ENCODE measurements at places on chromosomes 13 and 19.

DNA sequence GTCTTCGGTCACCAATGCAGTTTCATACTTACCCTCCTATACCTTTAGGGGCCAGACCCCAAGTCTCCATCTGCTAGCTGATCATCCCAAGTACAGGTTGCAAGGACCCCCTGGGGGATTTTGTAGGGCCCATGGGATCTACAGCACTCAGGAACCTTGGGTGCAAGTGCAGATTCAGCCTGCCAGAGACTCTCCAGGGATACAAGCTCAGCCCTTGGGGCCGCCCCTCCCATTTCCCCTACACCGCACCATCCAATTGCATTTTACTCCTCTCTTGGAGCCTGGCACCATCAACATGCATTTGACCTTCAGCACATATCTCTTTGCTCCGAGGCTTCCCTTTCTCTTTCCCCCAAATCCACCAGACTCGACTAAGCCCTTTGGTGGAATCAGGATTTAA lies 154.7 kb upstream of the ZNF536 start:
- DNase-seq, result no peak

GRCh38 chr19:57443121-57443696 lies 8.1 kb downstream of the ZNF749 start:
- no peak for DNase-seq

GRCh38 chr19:39405958-39406655 lies 540 bp upstream of the ZFP36 start:
- peak; percentile 80 for DNase-seq

- no peak for DNase-seq
Measured at GRCh38 chr13:83274679-83275078, 607.6 kb downstream of the SLITRK1 start.

DNA sequence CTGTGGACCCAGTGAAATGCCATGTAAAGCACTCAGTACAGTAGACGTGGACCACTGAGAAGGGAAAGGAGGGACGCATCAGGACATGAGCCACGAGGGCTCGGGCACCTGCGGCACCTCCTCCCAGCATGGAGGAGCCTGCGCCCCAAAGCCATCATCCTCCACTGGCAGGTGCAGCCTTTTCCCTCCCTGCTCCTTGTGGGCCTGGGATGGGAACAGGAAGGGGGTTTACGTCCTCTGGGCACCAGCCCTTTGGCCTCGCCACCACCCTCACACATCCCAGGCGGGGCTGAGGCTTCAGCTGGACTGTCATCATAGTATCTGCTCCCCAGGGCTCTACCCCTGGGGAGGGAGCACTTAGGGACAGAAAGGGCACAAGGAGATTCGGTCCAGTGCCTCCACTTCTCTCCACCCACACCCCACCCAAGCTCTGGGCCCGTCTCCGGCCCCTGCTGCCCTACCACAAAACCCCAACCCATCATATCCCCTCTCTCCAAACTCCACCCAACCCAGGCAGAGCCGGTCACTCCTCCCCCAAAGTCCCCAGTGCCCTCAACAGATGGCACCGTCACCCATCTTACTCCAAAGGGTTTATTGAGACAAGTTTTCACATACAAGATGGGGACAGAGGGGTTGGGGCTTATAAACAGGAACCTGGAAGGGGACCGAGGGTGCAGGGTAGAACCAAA lies 2.2 kb upstream of the PRKD2 start:
- DNase-seq, result no peak

DNA sequence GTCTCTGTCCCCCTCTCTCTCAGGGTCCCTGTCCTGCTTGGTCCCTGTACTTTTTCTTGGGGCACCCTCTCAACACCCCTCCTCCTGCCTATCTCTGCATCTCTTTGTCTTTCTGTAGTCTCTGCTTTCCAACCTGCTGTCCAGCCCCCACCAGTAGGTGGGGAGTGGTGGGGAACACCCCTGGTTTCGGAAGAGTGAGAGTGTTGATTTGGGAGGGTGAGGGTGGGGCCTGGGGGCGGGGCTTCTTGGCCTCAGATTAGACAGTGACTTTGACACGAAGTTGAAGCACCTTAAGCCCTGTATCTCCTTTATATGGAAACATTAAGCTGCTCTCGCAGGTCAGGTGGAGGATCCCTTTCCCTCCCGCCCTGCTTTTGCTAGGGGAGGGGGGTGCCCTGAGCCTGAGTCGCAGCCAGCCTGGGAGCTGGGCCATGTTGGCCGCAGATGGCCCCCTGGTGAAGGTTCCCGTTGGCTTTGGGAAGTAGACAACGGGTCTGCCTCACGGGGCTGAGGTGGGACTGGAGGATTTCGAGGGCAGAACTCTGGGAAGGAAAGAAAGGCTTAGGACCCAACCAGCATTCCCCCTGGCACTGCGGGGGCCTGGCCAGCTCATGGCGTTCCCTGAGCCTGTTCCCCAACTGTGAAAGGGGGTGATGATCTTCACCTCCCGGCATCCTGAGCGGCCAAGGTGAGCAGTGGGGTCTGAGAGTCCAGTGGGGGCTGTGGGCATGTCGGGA lies at the start of gene KCNJ14:
KCNJ14 (plus strand) TSS at position 404 of the 737 bp plus-strand sequence. CDS start 6,151 bp downstream, outside the sequence.
- no peak for DNase-seq

DNA sequence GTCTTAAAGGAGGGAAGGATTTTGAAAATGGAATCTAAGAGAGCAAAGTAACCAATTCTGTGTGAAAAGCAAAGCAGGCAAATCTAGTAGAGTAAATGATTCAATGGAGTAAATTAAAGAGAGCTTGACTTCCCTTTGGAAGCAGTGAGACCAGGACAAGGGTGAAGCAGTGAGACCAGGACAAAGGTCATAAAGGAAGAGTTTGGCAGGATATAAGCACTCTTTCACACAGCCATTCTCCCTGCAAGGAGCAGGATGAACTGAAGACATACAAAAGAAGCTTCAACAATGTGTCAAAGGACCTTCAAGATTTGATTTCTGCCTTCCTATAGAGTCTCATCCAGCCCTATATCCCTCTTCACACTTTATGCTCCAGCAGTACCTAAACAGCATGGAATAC lies 123.8 kb downstream of the ENOX1 start:
- no peak for DNase-seq

DNA sequence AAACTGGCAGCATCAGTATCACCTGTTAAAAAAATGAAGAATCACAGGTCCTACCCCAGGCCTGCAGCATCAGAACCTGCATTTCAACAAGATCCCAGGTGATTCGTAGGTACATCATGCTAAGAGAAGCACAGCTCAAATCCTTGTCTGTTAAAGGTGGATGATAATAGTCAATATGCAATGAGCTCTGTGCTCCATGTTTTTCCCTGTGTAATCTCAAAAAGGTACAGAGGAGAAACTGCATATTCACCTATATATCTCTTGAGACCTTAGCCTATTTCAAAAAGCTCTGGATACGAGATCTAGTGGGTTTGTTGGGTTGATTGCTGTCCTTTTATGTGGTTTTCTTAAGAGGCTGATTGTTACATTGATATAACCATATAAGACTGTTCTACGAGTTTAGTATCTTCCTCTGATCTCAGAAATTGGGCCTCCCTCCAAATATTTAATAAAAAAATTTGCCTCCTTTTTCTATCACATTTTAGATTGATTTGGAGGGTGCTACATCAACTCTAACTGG lies 148.9 kb downstream of the DCT start:
- DNase-seq, result no peak

DNA sequence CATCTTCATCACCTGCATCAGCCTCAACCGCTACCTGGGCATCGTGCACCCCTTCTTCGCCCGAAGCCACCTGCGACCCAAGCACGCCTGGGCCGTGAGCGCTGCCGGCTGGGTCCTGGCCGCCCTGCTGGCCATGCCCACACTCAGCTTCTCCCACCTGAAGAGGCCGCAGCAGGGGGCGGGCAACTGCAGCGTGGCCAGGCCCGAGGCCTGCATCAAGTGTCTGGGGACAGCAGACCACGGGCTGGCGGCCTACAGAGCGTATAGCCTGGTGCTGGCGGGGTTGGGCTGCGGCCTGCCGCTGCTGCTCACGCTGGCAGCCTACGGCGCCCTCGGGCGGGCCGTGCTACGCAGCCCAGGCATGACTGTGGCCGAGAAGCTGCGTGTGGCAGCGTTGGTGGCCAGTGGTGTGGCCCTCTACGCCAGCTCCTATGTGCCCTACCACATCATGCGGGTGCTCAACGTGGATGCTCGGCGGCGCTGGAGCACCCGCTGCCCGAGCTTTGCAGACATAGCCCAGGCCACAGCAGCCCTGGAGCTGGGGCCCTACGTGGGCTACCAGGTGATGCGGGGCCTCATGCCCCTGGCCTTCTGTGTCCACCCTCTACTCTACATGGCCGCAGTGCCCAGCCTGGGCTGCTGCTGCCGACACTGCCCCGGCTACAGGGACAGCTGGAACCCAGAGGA lies 2.6 kb downstream of the P2RY11 start:
- DNase-seq, result no peak

DNA sequence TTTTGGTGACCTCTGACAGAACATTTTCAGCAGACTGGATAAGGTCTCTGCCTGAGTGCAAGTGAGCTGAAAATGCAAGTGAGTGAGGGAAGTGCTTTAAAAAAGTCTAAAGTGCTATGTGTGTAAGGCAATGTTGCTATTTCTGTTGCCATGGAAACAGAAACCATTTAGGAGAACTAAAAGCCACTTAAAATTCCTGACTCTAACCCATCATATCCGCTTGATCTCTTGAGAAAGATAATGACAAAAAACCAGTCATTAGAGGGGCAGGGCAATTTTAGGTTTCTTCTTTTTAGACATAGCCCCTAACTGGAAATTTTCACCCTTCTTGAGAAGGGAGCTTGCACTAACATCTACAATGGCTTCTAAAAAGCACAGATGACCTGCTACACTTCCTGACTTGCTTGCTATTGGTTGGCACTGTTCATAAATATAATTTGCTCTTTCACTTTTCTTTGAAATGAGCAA lies at the start of gene CYSLTR2:
CYSLTR2 (plus strand) TSS at position 458 of the 468 bp plus-strand sequence. CDS start 52,889 bp downstream, outside the sequence.
- no peak for DNase-seq

DNA sequence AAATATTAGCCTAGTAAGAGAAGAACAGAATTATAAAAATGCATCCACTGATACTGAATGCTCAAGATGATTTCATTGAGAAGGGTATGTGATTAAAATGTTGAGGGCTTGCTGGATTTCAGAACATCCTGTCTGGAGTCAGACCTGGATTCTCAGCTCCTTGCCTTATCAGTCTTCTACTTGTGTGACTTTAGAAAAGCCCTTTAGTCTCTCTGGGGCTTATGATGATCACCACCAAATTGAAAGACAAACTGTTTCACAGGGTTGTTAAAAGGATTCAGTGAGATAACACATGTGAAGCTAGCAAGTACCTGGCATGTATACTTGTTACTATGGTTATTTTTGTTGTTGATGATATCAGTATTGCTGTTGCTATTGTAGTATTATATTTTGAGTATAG lies 118.4 kb downstream of the GPC6 start:
- no peak for DNase-seq

DNA sequence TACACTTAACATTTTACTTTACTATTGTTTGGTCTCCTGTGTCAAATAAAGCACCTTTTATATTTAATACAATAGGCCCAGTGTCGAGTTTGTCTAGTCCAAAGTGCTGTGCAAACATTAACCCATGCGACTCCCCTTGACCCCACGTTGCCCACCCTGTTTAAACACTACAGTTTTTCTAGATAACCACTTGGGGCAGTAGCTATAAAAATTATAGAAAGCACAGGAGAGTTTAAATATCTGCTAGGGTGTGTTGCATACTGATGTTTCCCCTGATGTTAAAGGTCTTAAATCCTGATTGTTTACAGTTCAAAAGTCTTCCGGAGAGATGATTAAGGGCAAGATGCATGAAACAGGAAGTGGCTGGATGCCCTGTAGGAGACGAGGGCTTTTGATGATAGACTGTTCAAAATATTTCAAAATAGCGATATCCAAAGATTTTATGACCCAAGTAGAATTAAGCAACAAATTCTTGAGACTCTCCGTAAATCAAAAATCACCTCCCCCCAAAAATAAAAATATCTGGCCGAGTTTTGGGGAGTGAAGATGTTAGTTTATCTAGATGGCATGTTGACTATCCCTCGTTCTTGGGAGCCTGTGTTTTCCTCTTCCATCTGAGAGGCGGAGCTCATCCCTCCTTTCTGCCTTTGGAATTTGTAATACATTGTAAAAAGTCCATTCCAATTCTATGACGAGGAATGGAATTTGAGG lies 167.1 kb downstream of the FGF9 start:
- no peak for DNase-seq

- no peak for DNase-seq
Measured at GRCh38 chr13:71797517-71797916, 69.5 kb downstream of the DACH1 start.

GRCh38 chr13:114023716-114024602 lies 50.1 kb upstream of the C13orf46 start:
- DNase-seq, result no peak

- DNase-seq, result no peak
Measured at GRCh38 chr19:19911150-19911549, 10.4 kb downstream of the ZNF93 start.

DNA sequence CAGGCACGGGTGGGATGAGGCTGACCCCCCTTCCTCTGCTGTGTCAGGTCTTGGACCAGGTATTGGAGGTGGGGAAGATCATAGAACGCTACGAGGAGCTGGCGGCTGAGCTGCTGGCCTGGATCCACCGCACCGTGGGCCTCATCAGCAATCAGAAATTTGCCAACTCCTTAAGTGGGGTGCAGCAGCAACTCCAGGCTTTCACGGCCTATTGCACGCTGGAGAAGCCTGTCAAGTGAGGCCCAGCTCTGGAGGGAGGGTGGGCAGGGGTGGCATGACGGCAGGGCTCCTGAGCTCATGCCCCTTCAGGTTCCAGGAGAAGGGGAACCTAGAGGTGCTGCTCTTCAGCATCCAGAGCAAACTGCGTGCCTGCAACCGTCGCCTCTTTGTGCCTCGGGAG lies 35.3 kb downstream of the SPTBN4 start:
- DNase-seq, result no peak

All from T-helper 1 cell (primary cell).